ENCODE measurements at places on chromosomes 4 and X. TPM values are rescaled to one million over a fixed set of nuclear protein-coding genes. Genes with fewer than 3 reads are reported as not detected.

Gene SSX4
- not detected for total RNA-seq

Gene SEPTIN11
- total RNA-seq = 179 TPM

Gene GC
- total RNA-seq = not detected

Gene RAB39B
- total RNA-seq = 0.14 TPM

Gene STOX2
- 17.7 TPM for total RNA-seq
